ENCODE measurements at places on chromosomes 7 and 10.

GRCh38 chr10:48943096-48943495 lies 3.5 kb upstream of the LRRC18 start:
- no peak for DNase-seq

DNA sequence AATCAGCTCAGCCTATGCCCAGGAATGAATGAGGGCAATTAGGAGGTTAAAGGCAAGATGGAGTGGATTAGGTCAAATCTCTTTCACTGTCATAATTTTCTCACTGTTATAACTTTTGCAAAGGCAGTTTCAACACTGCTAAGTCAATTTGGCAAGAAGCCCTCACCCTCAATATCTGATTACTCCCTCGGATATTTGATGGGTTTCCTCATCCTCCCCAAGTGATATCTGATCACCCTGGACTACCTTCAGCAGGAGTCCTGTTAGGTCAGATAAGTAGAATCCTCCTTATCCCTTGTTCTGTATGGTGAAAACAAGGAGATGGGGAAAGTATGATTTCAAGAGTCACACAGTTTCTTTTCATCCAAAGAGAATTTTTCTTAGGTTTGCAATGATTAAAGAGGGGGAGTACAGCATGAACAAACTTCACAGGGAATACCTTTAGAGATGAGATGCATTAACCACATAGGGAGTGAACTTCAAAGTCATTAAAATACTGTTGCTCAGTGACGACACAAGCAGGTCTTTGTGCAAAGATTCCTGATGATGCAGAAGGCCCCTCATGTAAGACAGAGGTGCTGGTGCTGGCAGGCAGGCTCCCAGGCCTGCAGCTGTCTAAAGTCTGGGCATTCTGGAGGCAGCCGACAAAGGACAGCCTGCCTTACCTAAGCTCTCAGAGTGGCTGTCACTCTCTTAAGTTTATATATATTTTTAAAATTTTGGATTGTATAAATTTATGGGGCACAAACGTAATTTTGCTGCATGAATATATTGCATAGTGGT lies 75.4 kb upstream of the POM121L12 start:
- DNase-seq = no peak

- no peak for DNase-seq
These were observed 6.7 kb upstream of the COA1 start for GRCh38 chr7:43735802-43736603.

GRCh38 chr10:58622246-58622645 lies 109.6 kb downstream of the BICC1 start:
- DNase-seq = no peak

- no peak for DNase-seq
These were observed 30.2 kb upstream of the ERCC6 start for GRCh38 chr10:49569031-49569631.

DNA sequence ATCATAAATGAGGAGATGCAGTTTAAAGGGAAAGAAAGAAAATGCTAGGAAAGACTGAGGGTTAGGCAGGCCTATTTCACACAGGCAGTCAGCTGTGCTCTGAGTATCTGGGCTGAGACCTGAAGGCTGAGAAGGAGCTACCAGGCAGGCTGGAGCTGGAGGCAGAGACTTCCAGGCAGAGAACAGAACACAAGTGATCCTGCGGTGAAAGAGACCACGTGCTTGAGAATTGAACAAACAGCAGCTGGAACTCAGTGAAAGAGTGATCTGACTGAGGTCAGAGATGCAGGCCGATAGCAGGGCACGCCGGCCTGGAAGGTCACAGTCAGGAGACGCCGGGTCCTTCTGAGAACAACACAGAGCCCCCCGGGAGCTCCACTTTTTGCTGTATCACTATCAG lies 147.8 kb downstream of the ADAM12 start:
- DNase-seq = no peak

DNA sequence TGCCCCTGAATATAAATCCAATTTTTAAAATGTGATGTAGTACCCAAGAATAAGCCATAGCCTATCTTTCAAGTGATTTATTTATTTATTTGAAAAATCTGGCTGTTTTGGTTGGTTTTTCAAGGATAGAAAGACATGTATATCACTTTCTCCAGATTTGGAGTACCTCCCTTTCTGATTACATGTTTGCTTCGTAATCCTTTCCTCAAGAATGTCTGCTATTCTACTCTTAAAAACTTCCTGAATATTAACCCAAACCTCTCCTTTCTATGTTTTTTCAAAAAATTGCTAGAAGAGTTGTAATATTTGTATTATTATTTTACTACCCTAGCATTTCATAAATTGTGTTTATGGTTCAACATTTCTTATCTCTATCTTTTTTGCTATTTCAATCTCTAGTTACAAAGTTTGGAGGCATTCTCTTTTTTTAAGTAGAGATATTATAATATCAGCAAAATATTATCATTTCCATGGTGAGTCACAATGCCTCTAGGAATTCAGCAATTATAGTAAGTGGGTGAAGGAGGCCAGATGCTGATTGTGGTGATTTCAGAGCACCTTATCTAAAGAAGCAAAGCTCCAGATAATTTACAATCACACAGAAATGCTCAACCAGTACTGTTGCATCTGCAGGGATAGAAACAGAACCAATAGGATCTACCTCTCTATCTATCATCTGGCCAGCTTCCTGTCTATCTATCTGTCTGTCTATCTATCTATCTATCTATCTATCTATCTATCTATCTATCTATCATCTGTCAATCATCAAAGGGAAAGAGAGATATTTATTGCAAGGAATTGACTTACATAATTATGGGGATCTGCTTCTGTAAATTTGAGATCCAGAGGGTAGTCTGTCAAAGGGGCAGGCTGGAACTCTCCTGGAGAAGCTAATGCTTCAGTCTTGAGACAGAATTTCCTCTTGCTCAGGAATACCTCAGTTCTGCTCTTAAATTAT lies 412.5 kb upstream of the SEMA3C start:
- DNase-seq = no peak

DNA sequence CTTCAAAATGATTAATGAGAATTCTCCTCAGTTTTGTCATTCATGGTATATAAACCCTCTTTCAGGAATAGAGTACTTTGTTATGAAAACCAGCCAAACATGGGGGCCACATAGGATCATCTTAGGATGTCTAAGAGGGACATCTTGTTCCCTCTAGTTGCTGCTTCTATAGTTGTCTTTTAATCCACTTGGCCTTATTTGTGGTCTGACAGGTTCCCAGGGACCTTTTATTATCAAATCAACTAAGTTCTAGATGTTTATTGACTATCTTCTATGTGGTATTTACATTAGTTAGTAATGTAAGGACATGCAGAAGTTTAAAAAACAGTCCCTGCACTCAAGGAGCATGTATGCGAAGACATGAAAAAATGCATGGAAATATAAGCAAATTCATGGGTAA lies 1.6 kb upstream of the ZC3HAV1 start:
- DNase-seq = no peak

GRCh38 chr10:122149561-122150505 lies 121.3 kb upstream of the BTBD16 start:
- no peak for DNase-seq

DNA sequence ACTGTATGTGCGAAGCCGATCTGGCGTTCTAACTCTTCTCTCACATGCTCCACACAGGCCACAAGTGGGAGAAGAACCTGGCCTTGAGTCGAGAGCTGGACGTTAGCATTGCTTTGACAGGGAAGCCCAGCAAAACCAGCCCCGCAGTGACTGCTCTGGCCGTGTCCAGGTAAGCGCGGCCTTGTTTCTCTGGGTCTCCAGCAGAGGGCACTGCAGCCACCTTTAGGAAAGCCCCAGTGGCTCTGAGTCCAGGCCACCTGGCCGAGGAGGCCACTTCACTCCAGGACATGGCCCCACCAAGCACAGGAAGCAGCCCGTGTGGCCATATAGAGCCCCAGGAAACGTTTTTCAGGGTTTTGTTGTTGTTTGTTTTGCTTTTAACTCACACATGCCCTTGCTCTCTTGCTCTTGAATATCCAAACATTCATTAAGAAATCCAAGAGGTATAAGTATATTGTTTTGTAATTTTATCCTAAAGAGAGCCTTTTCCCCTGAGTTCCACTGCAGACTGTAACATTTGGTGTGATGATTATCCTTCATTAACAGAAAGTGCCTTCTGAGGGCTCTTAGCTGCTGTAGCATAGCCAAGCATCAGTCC lies 41.8 kb upstream of the LRRC18 start:
- DNase-seq = no peak

- no peak for DNase-seq
These were observed 69.3 kb downstream of the SGMS1 start for GRCh38 chr10:50554376-50554994.

GRCh38 chr10:132833421-132834111 lies 47.6 kb upstream of the NKX6-2 start:
- DNase-seq = no peak

DNA sequence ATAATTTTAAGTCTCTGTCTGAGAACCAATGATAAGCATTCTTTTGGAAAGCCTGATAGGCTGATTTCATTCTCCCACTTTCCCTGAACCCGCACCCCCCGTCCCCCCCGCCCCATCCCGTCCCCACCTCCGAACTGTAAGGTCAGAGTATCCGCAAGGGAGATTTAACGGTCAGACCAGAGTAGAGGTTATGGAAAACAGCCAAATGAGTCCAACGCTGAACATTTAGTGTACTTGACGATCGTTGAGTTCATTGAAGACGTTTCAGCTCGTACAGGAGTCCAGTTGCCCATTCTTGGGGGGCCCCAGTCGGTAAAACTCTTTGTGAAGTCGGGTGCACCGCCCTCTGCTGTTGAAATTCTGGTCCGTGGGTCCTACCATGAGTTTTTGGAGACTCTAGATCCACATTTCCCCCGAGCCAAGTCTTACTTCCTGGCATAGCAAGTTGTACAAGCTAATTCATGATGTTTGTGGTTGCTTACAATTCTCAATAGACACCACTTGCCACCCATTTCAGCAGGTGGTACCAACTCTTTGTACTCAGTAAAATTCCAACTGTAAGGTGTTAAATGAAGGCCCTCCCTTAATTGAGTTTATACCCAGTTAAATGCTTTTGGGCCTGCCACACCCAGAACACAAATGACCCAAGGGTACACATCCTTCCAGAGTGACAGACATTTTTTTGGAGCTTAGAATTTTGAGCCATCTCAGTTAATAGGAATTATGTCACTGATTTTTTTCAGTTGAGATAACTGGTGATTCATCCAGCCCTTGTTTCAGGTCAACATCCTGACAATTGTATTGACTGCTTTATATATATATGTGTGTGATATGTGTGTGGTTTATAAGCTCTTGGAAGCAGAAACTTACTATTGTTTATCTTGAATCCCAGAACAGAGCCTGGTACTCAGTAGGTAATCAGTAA lies 1.2 kb downstream of the MARCHF5 start:
- DNase-seq = peak; percentile 7

DNA sequence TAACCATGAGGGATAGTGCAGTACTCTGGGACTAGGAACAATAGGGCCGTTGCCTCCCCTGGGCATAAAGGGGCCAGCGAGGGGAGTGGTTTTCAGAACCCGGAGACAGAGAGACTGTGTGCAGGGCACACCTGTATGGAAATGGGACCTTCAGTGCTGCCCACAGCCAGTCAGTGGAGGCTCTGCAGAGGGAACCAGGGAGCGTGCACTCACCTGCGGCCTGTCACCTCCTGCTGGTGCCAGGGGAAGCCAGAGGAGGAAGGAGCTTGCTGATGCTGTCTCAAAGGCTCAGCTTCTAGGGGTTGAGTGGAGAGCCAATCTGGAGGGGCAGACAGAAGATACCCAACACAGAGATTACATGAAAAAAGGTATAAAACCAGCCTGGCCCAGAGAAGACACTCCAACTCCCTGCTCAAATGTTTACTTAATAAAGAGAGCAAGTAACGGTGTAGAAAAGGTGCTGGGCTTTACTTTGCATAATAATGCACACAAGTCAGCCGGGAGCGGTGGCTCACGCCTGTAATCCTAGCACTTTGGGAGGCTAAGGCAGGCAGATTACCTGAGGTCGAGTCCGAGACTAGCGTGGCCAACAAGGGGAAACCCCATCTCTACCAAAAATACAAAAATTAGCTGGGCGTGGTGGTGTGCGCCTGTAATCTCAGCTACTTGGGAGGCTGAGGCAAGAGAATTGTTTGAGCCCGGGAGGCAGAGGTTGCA lies 35.5 kb upstream of the WAPL start:
- DNase-seq = no peak

GRCh38 chr7:66642186-66642585 lies 13.5 kb downstream of the KCTD7 start:
- DNase-seq = no peak

DNA sequence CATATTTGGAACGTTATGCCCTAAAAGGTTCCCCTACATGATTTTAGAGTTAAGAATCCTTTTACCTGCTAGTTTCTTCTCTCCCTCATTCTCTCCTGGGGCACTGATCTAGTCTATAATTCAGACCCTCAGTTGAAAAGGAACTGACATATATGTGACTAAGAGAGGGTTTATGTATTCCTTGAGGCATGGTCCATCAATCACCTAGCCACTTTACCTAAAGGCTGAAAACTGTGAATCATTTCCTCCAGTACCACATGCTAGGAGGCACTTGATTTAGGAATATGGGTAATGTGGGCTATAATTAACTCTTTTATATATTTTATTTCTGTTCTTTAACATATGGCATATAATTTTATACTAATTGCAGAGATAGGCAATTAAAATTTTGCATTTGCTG lies 303.5 kb downstream of the BBS9 start:
- no peak for DNase-seq

DNA sequence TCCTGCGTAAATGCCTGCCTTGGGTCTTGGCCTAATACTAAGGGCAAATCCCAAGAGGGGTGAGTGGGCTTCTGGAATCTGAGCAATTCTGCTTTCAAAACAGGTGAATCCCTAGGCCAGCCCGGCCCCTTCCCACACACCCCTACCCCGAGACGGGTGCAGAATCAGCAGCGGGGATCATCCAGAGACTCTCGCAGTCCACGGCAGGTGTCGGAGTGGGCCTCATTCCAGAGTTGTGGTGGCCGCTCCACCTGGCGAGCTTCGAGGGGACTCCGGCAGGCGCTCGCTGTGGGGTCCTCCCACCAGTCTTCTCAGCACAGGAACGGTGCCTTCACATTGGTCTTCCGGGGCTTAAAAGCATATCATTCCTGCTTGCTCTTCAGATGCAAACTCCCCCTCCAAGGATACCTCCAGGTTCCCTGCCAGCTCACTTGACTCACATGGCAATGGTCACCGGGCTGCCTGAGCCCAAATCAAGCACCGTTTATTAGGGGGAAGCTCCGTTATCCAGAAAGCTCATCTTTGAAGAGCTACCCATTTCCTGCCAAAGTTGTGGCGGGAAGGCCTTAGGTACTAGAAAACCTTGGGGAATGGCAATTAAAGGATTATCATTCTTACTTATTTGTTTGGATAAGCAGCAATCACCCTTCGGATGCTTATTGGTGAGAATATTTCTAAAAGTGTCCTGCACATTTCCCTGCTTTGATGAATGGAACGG lies 67.6 kb downstream of the PRKAG2 start:
- DNase-seq = no peak

GRCh38 chr10:18087355-18087754 lies 52.9 kb upstream of the CACNB2 start:
- no peak for DNase-seq
